A549 treated with ZK216348 at 1 μM for 4 hours (cell line): ENCODE measurements at places on chromosomes 6 and 20. TPM values are rescaled to one million over a fixed set of nuclear protein-coding genes. Genes with fewer than 3 reads are reported as not detected.

KIFC1 gene
- 33.8 to 49.0 TPM (median 44.2 TPM) in 5 replicates for total RNA-seq

ELOVL2 gene
- 3.6 to 7.5 TPM (median 6.7 TPM) in 5 replicates for total RNA-seq

CEP250 gene
- 20.5 to 34.9 TPM (median 26.3 TPM) in 5 replicates for total RNA-seq

WFDC12 gene
- total RNA-seq: not detected in 5 replicates

PXMP4 gene
- total RNA-seq: 2.8 to 7.4 TPM (median 5.8 TPM) in 5 replicates

BPIFB6 gene
- total RNA-seq: not detected in 5 replicates

FRS3 gene
- 1.5 to 3.3 TPM (median 2.3 TPM) in 5 replicates for total RNA-seq

ARMH2 gene
- total RNA-seq: not detected in 5 replicates

FAM184A gene
- total RNA-seq: not detected in 5 replicates

DDX39B gene
- total RNA-seq: 359 to 433 TPM (median 396 TPM) in 5 replicates

MCCD1 gene
- total RNA-seq: not detected in 5 replicates

LY6G6D gene
- total RNA-seq: not detected in 5 replicates

PRR18 gene
- total RNA-seq: 0.09 to 0.54 TPM (median 0.21 TPM) in 4 of 5 replicates, not detected in the other

RREB1 gene
- total RNA-seq: 7.5 to 11.6 TPM (median 9.1 TPM) in 5 replicates

FOXC1 gene
- total RNA-seq: 6.4 to 10.8 TPM (median 8.2 TPM) in 5 replicates

KCNK15 gene
- total RNA-seq: 0.33 to 0.64 TPM (median 0.56 TPM) in 5 replicates

CLVS2 gene
- total RNA-seq: 0.02 to 0.23 TPM (median 0.13 TPM) in 5 replicates

OOEP gene
- not detected in 5 replicates for total RNA-seq

YWHAB gene
- total RNA-seq: 173 to 220 TPM (median 196 TPM) in 5 replicates

SIRPB2 gene
- total RNA-seq: 0.05 TPM in 1 of 5 replicates, not detected in the others

SLC18B1 gene
- 4.1 to 6.7 TPM (median 4.5 TPM) in 5 replicates for total RNA-seq
